AG09309 (cell line): ENCODE measurements at places on chromosomes 1 and 21.
A peak's percentile ranks its signal among the peaks of the same experiment; 100 is the strongest.

- no peak for DNase-seq
These were observed 725 bp downstream of the CR1L start for GRCh38 chr1:207645635-207646081.

GRCh38 chr1:2151252-2151651 is 43.3 kb downstream of the FAAP20 start:
- no peak for DNase-seq

- DNase-seq = no peak
These were observed 49.9 kb upstream of the ITPKB start for GRCh38 chr1:226788965-226789364.

GRCh38 chr21:41210426-41211059 is 42.6 kb downstream of the BACE2 start:
- DNase-seq = no peak

- no peak for DNase-seq
These were observed 7.3 kb upstream of the SERINC2 start for GRCh38 chr1:31405578-31406245.

GRCh38 chr1:67213164-67213563 is 46.9 kb downstream of the IL23R start:
- no peak for DNase-seq

GRCh38 chr1:67749263-67749843 is 64.4 kb downstream of the GADD45A start:
- DNase-seq = no peak

DNA sequence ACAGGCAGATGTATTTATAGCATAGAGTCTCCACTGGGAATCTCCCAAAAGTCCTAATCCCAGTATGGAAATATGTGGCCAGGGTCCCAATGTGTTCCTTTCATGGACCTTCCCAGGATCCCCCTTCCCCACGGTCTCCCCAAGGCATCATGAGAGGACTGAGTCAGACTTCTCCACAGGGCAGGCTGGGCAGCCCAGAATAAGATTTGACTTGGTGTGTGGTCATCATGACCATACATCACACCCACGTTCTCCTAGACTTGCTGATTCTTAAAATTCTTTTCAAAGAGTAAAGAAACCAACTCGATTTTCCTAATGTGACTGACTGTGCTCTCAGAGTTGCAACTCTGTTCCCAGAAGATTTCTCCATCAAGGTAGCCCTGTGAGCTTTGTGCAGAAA is 93.9 kb upstream of the CD34 start:
- no peak for DNase-seq

- DNase-seq = no peak
These were observed 10.8 kb downstream of the RAB7B start for GRCh38 chr1:205992218-205992882.

DNA sequence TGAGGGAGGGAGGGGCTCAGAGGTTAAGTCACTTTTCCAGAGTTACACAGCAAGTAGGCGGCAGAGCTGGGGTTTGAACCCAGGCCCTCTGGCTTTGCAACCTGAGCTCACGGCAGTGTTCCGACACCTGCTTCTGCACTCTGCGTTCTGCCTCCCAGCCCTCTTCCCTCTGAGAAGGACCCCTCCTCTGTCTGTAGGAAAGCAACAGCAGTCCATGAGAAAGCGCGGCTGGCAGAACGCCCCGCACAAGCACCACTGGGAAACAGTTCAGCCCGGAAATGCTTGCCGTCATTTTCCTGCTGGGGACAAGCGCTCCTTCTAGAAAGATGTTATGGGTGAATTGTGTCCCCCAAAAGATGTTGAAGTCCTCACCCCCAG is 241.1 kb downstream of the NPHP4 start:
- no peak for DNase-seq

DNA sequence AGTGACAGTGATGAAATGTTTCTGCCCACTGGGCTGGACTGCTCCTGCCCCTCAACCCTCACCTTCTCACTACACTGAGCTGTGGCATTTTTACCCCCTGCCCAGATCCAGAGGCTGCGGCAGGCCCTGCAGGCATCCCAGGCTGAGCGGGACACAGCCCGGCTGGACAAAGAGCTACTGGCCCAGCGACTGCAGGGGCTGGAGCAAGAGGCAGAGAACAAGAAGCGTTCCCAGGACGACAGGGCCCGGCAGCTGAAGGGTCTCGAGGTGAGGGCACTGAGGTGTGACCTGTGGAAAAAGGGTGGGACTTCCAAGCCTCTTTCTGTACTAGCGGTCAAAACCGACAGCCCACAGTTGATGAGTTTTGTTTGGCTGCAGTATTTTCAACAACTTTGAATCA is 6.2 kb upstream of the TUFT1 start:
- DNase-seq = no peak

- no peak for DNase-seq
These were observed 111.9 kb downstream of the GLIS1 start for GRCh38 chr1:53627031-53627430.

GRCh38 chr1:221998781-221999180 is 256.9 kb upstream of the DUSP10 start:
- DNase-seq = no peak

- no peak for DNase-seq
These were observed 28.8 kb upstream of the TARBP1 start for GRCh38 chr1:234507626-234508387.

GRCh38 chr1:59198564-59198963 is 98.3 kb upstream of the FGGY start:
- DNase-seq = peak; percentile 57

DNA sequence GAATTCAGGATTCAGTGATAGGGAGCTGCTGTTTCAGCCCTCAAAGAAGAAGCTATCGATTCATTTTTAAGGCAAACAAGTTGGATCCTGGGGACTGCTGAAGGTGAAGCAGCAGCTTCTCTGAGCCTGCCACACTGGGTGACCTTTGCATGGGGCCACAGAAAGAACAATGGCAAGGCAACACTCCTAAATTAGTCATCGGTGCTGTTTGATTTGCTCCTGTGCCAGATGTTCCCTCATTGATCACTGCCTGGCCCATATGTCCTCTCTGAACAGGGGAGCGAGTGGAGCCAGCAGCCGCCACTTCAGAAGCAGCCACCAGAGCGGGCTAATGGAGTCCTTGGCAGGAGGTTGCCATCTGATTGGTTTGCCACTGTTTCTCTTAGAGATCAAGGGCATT is 391.5 kb downstream of the NTNG1 start:
- DNase-seq = no peak

DNA sequence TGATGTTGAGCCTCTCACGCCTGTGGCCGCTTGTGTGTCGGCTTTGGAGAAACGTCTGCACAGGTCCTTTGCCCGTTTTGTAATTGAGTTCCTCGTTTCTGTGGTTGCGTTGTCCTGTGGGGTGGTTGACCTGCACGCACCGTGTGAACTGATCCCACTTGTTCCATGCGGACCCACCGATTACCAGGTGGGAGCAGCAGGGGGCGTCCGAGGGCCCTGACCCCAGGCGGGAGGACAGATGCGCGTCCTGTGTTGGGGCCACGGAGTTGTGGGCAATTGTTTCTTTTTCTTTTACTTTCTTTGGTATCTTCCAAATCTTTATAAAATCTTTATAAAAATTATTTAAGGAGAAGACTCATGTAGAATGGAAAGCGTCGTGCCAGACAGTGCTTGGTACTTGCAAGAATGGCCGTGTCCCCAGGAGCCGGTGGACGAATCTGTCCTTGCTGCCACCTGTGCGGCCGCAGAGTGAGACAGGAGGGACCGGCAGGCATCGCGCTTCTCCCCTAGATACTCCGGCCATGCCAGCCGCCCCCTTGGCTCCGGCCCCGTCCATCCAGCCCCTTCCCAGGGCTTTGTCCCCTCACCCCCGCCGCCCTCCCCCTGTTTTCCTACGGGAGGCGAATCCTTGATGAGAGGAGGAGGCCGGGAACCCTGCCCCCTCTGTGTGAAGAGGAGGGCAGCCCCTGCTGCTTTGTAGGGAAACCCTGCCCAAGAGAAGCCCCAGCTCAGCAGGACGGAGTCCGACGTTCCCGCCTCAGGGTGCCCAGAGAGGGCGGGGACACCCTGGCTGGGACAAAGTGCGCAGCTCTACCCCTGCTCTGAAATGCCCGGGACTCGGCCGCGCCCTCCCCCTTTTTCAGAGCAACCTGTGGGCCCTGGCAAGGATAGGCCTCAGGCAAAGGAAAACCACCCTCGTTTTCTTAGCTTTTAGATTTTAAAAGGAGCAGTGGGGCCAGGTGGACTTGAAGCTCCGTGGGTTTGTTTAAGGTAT is 41.7 kb downstream of the PRKCZ start:
- DNase-seq = no peak

- no peak for DNase-seq
These were observed 3.5 kb upstream of the FBLIM1 start for GRCh38 chr1:15755021-15755645.

DNA sequence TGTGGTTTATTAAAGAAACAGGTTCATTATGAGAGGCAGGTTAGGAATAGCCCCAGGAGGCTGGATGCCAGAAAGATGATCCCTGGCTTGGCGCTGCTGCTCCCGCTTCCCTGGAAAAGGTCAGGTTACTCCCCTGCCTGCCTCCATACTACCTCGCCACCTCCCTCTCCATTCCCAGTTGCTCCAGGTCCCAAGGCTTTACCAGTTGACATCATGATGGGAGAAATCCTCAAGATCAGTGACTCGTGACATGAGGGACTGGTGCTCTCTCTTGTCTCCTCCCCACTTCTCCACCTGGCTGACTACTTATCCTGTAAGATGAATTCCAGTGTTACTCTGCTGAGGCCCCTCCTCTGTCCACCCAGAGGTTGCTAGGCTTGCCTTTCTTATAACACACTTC is 19.7 kb downstream of the VASH2 start:
- DNase-seq = no peak

DNA sequence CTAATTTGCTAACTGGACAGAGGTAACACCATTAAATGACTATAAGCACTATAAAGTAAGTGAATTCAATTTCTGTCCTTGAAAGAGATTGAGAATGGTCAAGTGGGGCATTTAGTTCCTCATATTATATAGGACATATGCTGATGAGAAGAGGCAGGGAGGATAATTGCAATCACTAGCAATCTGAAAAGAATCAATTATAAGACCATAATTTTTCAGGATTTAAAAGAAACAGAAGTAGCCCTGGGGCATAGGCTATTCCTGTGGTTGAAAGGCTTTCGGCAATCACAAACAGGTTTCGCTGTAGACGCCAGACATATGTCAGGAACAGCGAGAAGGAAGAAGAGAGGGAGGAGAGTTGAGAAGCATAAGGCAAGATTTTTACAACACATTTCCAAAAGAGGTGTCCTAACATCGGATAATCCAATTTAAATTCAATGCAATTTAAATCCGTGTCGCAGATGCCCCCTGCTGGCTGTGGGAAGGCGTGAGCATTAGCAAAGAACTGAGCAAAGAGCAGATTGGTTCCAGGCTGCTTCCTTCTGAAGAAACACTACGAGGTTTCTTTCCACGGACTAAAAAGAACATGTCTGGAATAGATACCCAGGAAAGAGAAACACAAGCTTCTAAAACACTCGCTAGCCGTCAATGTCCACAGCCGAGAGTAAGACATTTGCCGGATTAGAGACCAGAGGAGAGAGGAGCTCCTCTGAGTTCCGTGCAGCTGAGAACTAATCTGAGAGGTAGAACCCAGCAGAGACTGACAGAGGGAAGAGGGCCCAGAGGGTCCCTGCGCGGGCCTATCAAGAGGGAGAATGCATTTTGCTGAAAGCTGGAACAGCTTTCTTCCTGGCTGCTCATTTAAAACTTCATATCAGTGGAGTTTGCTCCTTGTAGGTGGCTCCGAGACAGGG is 27.9 kb downstream of the RGS5 start:
- DNase-seq = peak; percentile 24

DNA sequence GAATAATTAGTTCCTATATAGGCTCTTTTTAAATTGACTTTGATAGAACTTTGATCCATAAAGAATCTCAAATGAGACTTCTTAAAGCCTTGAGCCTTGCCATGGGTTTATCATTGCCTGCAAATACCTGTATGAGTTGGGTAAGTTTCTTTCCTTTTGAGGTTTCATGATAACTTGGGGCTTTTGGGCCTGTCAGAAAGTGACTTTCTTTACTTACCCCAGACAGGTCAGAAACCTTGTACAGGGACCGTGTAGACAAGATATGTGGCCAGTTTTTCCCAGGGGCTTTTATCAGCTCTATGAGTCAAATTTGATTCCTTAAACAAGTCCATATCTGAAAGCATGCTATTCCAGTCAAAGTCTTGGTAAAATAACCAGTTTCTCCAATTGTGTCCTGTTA is 17.3 kb downstream of the KCTD3 start:
- no peak for DNase-seq

DNA sequence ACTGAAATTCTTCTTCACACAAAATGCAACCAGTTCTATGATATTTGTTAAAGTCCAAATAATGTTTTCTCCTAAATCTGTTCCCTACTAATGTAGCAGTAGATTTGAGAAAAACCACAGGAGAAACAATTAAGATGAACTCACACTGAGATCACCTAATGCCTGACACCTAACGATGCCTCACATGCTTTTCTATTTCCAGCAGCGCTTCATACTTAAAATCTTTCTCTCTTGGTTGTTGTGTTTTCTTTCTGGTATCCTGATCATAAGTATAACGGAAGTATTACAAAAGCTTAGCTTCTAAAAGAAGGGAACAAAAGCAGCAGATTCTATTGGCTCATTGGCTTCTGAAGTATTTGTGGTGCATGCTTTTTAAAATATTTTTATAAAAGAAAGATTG is 267.2 kb upstream of the SGIP1 start:
- DNase-seq = no peak

- DNase-seq = no peak
These were observed 34.0 kb downstream of the TMEM53 start for GRCh38 chr1:44640200-44640853.

- peak; percentile 37 for DNase-seq
These were observed 119.7 kb downstream of the HHAT start for GRCh38 chr1:210448297-210448892.

DNA sequence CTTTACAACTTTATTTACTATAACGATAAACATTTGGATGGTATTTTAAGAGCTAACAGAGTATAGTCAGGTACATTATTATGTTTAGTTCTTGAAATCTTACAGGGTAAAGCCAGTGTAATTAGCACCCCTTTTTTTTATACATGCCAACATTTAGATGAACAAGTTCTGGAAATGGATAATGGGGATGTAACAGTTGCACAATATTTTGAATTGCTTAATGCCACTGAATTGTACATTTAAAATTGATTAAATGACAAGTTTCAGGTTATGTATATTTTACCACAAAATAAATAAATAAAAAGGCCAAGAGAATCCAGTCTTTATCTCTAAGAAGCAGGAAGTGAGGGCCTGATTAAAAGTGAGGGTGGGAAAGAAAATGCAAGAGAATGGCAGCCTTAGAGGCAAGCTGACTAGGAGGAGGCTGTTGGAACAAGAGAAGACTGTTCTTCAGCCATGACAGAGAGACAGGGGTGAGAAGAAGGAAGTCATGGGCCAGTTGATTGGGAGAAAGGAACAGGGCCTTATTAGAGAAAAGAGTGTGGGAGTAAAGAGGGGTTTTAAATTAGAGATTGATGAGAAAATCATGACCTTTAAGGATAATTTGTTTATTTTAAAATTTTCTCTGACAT is 49.9 kb upstream of the TNFSF18 start:
- DNase-seq = no peak

DNA sequence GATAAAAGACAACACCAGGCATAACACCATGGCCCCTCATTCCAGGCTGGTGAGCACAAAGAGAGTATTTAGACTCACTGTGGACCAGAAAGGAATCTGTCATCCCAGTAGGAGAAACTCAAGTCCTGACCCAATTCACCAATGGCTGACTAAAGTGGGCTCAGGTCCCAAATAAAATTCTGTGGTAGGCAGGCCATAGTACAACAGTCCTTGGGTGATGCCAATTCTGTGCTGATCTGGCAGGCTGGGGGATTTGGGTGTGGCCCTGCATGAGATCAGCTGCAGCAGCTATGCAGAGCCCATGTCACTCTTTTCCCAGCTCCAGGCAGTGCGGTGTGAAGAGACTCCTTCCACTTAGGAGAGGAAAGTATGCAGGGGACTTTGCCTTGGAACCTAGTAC is 245.1 kb downstream of the LBR start:
- no peak for DNase-seq

GRCh38 chr1:202107321-202107761 is 15.4 kb upstream of the GPR37L1 start:
- no peak for DNase-seq
